A549 (cell line): ENCODE measurements at places on chromosomes 3 and 15.

DNA sequence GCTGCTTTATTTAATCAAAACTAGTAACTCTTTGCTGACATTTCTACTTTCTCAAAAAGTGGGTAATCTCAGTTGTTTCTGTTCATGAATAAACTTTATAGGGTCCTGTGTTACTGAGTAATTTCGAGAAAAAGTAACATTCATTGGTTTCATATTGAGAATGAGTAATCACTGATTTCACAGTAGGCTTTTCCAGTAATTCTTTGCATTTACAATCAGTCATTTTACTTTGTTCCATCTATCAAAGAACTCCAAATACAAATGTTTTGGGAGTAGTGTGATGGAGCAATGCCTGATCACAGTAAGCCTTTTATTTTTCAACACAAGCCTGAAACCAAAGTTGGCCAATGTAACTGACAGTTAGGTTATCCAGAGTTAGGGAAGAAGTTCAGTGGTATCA is 353.6 kb downstream of the ULK4 start:
- no peak for DNase-seq

DNA sequence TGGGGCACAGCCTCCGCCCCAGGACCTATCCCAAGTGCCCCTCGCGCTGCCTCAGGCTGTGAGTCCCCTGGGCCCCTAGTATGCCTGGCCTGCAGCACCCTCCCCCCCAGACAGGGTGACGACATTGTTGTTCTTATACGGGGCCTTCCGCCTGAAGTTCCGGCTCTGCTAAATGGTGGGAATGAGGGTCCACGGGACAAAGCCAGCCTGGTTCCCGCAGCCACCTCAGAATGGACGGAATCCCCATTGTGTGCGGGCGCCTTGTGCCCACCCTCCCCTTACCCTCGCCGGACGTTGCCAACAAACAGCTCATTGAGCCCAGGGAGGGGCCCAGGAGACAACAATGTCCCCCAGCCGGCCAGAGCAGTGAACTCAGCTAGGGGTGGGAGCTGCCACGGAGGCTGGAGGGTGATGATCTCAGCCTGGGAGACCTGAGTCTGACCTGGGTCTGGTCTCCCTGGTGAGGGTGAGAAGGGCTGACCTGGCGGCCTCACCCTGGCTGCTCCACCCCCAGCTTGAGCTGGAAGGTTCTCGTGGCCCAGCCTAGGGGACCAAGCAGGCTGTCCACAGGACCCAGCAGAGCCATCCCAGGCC is 10.2 kb upstream of the DLL4 start:
- no peak for DNase-seq

DNA sequence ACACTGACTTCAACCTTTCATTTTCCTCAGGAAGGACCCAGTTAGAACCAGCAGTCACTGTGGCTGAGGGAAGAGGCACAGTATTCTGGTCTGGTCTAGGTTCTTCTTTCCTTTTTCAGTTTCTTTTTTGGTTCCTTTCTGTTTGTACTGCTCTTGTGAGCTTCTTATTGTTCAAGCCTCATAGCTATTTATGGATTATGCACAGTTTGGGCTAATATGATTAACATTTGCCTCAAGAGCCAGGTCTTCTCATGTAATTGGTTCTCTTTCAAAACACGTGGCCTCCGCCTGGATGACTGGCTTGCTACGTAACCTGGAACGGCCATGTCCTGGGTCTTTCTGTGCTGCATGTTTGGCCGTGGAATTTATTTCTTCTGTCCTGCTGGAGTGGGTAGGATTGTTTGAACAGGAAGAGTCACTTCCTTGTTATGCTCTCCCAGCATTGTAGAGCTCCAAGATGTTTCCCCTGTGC is 43.3 kb downstream of the RBMS3 start:
- DNase-seq = peak; percentile 18

DNA sequence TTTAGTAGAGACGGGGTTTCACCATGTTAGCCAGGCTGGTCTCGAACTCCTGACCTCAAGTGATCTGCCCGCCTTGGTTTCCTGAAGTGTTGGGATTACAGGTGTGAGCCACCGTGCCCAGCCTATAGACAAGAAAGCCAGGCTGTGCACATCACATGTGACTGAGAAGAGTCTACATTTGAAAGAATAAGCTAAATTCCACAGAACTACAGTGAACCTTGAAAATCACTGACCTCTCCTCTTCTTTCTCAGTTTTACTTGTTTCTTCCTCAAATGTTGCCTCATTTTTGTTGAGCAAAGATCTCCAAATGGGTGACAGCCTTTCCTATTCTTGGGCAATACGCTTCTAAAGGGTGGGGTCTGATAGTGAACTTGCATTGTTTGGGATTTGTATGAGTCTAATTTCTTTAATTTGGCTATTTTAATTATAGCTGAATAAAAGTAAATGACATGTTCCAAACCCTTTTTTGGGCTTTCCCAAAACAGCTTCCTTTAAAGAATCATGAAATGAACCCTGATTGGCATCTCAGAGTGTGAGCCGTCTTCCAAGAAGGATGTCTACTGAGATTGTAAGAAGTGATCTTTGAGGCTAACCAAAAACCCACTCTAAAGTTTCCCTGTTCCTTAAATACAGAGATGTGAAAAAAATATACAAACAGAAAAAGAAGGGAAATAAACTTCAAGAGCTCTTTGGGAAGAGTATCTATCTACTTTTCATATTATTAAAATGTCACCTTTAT is 21.6 kb upstream of the SPTBN5 start:
- no peak for DNase-seq

DNA sequence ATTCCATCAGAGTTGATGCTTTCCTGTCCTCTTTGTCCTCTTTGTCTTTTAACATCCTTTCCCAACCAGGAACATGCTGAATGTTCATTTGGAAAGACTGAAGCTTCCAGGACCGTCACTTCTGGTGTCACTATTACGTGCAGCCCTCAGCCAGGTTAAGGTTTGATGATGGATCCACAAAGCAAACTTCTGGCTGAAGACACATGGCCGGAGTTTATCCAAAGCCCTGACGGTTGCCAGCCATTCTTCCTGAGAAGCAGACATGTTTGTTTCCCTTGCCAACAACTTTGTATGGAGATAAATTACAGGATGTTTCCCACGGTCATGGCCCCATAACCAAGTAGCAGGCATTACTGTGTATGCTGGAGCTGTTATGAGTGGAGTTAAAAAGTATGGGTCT is 236.9 kb downstream of the THSD4 start:
- no peak for DNase-seq

- DNase-seq = no peak
Measured at GRCh38 chr3:195823280-195823679, 11.6 kb upstream of the MUC4 start.
